ENCODE measurements at places on chromosomes 12 and 14.

DNA sequence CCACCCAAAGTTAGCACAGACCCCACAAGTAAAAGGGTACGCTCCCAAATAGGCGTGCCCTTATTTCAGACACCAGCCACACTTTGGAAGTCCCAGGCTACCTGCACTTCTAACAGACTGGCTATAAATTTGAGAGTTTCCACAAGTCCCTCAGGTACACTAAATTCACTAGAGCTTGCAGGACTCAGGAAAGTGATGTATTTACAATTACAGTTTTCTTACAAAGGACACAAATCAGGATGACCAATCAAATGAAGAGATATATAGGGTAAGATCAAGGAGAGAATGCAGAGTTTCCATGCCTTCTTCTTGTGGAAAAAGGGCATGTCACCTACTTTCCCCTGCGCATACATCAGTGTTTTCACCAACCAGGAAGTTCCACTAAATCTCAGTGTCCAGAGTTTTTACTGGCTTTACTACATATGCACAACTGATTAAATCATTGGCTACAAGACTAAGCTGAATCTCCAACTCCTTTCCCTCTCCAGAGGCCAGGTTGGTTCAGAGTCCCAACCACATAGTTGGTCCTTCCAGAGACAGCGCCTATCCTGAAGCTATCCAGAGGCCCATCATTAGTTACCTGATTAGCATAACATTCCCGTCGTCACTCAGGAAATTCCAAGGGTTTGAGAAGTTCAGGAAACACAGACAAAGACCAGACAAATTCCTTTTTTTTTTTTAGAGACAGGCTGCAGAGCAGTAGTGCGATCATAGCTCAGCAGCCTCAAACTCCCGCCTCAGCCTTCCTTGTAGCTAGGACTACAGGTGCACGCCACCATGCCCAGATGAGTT lies 84.2 kb downstream of the DENND5B start:
- no peak for DNase-seq

DNA sequence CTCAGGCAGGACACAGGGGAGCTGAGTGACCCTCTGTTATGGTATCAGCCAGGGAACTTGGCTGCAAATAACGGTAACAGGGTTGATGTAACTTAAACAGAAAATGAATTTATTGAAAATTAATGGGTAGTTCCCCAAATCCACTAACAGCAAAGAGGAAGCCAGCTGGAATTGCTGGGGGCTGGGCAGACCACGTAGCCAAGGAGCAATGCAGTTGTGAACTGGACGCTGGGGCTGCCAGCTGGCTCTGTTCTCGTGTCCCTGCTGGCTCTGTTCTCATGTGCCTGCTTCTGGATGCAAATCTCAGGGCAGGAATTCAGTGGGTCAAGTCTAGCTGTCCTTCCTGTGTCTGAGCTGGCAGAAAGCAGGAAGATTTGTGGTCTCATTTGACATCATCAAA lies 1383.3 kb upstream of the TMEM132C start:
- no peak for DNase-seq

GRCh38 chr12:61797266-61797665 lies 462.9 kb upstream of the USP15 start:
- DNase-seq, result no peak

GRCh38 chr12:12121061-12121460 lies 50.3 kb downstream of the BCL2L14 start:
- no peak for DNase-seq

GRCh38 chr12:90085494-90086274 lies 377.0 kb upstream of the ATP2B1 start:
- no peak for DNase-seq

DNA sequence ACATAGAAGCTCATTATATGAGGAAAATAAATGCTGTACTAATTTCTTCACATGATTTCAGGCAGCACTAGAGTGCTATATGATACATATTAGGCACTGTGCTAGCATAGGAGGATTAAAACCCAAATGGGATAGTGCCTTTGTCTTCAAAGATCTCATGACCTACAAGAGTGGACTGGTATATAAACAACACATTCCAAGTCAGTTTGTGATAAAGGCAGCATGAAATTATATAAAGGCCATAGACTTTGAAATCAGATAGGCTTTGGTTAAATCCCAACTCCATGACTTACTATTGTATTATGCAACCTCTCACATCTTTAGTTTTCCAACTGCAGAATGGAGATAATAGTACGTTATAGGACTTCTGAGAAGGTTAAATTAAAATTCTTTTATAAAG lies 179.7 kb downstream of the RAD51B start:
- no peak for DNase-seq

DNA sequence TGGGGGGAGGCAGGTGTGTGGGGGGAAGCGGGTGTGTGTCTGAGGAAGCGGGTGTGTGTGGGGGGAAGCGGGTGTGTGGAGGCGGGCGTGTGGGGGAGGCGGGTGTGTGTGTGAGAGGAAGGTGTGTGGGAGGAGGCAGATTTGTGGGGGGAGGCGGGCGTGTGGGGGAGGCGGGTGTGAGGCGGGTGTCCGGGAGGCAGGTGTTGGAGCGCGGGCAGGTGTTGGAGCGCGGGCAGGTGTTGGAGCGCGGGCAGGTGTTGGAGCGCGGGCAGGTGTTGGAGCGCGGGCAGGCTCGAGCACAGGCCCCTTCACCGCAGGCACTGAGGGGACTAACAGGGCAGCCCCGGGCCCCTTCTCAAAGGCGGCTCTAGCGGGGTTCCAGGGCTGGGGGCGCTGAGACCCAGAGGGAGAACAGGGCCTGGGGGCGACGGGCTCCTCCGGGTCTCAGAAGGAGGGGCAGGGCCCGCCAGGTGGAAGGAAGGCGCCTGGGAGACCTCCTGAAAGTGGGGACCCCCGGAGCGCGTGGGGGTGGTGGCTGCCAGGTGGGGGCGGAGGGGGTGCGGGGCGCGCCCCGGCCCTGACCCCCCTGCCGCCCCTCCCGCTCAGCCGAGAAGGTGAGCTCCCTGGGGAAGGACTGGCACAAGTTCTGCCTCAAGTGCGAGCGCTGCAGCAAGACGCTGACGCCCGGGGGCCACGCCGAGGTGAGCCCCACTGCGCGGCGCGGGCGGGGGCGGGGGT lies 3.2 kb downstream of the CRIP2 start:
- DNase-seq, result no peak

GRCh38 chr14:36509069-36509917 lies 10.7 kb downstream of the NKX2-1 start:
- no peak for DNase-seq

- DNase-seq, result no peak
These were observed 107.4 kb upstream of the NAV3 start for GRCh38 chr12:77723308-77723707.

- DNase-seq, result no peak
These were observed 8.5 kb upstream of the SYNJ2BP start for GRCh38 chr14:70425354-70425753.

DNA sequence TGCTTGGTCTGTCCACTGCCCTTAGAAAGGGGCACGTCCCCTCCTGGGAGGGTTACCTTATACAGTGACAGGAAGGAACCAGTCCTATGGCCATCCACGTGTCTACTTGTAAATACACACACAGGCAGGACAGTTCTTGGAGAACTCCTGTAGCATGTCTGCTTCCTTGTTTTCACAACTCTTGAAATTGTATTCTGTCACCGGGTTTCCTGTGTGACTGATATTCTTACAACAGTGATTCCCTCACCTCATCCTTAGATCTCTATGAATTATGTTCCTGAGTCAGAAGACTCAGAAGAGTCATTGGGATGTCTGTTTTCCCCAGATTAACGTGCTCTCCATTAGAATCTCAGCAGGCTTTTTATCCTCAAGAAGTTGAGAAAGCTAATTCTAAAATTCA lies 44.1 kb upstream of the DYNC1H1 start:
- DNase-seq, result no peak

- no peak for DNase-seq
These were observed 535.6 kb upstream of the ATP2B1 start for GRCh38 chr12:90244232-90244631.

Data from activated T-helper 9 cell treated with anti-CD3 and anti-CD28 coated beads, Interleukin-2, amount 50 U/mL, for 16 hours (primary cell).